ENCODE measurements at places on chromosomes 16 and 17.

DNA sequence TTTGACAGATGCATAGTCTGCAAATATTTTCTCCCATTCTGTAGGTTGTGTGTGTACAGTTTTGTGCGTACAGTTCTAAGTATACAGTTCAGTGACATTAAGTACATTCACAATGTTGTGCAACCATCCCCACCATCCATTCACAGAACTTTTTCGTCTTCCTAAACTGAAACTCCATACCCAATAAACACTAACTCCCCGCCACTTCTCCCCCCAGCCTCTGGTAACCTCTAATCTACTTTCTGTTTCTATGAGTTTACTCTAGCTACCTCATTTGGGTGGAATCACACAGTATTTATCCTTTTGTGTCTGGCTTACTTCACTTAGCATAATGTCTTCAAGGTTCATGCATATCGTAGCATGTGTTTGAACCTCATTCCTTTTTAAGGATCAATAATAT is 14.3 kb downstream of the PIK3R5 start:
- DNase-seq: no peak

DNA sequence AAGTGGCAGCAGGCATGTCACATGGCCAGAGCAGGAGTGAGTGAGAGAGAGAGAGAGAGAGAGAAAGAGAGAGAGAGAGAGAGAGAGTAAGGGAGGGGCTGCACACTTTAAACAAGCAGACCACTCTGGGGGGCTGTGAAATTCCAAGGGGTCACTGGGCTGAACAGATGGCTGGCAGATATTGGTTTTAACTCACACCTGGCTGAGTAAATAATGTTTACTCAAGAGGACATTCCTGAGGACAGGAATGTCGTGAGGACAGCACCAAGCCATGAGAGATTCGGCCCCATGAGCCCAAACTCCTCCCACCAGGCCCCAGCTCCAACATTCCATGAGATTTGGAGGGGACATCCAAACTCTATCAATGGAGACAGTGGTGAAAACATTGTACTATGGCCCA is 269.7 kb downstream of the CBLN1 start:
- no peak for DNase-seq

GRCh38 chr17:5770441-5771270 is 186.3 kb upstream of the NLRP1 start:
- no peak for DNase-seq

DNA sequence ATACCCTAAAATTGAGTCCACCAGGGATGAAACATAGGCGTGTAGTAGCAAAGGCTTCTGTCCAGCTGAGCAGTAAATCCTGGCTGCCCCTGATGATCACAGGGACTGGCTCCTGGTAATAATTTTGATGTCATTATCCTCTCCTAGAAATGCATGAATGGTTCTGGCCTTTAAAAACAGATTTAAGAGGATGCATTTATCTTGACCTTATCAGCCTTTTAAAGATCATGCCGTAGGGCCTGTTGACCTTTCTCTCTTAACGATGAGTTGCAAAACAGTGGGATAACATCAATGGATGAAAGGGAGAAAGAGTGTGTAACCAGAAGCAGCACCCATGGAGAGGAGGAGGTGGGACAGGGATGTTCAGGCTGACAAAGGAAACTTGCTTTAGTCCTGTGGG is 128.5 kb downstream of the CA10 start:
- no peak for DNase-seq

DNA sequence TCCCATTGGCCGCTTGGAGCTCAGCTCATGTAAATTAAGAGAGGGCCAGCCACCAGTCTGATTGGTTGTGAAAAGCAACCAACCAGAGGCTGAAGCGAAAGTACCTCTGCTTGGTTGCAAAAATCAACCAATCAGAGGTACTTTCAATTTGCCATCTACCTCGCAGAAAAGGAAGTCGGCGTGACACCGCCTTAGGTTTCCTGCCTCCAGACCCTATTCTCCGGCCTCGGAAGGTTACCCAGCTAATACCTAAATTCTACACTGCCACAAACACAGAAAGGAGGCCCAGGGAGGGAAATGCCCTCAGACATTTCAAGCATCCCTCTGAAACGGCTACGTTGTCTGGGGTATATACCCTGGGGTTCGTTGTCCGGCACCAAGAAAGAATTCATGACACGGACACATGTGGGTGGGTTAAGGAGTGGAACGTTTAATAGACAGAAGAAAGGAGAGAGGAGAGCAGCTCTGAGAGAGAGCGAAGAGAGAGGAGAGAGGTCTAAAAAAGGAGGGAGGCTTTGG is 481.3 kb downstream of the TMEM114 start:
- no peak for DNase-seq

DNA sequence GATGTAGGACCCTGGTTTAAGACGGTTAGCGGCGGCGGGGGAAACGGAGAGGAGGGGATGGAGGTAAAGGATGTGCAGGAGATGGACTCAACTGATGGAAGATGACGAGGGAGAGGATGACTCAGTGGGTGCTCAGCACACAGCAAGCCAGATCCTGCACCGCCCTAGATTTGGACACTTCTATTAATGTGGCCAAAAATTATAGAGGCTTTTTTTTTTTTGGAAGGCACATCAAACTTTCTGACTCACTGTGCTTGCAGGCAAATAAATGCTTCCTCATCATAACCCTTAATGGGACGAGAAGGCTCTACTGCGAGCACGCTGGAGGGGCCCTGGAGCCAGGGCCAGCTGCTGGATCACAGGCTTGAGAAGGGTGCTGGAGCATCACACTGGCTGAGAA is 36.0 kb downstream of the RTN4RL1 start:
- DNase-seq: no peak

DNA sequence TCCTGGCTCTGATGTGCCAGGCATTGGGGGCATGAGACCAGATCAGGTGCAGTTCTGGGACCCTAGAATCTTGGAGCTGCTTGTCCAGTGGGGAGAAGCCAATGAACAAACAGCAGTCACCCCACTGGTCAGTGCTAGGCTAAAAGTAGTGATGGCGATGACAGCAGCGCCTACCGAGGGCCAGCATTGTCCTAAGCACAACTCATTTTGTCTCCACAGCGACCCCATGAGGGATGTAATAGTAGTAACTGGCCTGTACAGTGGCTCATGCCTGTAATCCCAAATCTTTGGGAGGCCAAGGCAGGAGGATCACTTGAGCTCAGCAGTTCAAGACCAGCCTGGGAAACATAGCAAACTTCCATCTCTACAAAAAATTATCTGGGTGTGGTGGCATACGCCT is 6.2 kb downstream of the SMCR8 start:
- no peak for DNase-seq

DNA sequence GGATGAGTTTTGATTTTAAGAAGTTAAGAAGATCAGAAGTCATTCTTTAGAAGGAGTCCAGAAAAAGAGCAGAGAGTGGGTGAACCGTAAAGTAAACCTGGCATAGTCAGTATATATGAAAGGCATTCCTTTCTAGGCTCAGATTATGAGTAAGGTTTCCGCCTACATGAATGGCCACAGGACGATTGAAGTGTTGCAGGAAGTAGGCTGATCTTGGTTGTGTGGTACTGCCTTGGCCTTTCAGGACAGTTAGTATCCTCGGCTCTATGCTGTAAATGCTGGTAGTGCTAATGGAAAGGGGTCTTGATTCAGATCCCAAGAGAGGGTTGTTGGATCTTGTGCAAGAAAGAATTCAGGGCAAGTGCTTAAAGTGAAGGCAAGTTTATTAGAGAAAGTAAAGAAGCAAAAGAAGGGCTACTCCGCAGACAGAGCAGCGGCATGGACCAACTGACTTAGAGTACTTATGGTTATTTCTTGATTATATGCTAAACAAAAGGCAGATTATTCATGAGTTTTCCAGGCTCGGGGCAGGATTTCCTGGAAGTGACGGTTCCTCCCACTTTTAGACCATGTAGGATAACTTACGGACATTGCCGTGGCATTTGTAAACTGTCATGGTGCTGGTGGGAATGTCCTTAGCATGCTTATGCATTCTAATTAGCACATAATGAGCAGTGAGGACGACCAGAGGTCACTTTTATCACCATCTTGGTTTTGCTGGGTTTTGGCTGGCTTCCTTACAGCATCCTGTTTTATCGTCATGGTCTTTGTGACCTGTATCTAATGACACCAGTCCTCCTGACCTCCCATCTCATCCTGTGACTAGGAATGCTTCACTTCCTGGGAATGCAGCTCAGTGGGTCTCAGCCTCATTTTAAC is 164.8 kb downstream of the SNX29 start:
- DNase-seq: no peak

GRCh38 chr16:67461600-67462278 is 19.2 kb downstream of the ATP6V0D1 start:
- DNase-seq: no peak

GRCh38 chr17:2990396-2990795 is 73.0 kb downstream of the OR1D5 start:
- DNase-seq: no peak

DNA sequence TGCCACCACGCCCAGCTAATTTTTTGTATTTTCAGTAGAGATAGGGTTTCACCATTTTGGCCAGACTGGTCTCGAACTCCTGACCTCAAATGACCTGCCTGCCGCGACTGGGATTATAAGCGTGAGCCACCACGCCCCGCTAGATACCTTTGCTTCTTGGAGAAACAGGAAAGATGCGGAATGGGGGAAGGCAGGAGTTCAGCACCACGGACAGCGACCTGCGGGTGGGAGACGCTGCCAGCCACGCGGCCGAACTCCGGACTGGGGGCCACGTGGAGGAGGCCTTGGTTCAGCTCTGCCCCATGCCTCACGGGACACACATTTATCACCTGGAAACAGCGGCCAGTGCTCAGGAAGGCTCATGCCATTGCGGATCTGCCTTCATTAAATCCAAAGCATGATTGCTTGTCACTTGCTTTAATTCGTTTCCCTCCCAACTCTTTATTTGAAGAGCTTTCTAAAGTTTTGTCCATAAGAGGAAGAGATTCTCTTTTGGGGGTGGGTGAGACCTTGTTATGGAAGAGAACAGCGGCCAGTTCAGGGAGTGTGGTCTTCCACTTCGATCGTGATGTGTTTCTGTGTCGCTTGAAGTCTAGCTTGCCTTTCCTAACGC is 219.9 kb downstream of the ENGASE start:
- peak; percentile 35 for DNase-seq

GRCh38 chr16:10827691-10828341 is 9.2 kb upstream of the TVP23A start:
- no peak for DNase-seq

DNA sequence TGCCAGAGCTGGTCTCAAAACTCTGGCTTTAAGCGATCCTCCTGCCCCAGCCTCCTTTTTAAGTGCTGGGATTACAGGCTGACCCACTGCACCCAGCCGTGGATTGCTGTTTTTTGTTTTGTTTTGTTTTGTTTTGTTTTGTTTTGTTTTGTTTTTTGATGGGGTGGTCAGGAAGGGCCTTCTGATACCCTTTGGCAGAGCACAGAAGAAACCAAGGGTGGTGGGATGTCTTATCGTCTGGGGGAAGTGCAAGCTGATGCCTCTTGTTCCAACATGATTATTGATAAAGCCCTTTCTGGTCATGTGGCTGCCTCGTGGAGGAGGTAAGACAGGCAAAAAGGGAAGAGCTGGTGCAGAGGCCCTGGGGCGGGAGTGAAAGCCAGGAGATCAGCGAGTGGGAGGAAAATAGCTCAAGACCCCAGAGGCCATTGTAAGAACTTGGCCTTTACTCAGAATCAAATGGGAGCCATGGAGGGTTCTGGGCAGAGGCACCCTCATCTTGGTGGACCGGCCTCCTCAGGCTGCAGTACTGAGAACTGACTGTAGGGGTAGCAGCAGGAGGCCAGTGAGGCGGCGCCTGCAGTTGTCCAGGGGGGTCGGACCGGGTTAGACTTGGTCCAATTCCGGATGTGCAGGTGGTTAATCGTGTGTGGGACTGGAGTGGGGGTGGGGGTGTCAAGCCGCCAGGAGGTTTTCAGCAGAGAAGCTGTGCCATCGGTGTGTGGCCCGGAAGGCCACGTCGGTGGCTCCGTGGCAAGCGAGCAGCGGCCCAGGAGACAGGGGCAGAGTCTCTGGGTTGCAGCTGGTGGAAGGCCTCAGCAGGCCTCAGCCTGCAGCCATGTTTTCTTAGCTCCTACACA is 84.4 kb upstream of the GSE1 start:
- DNase-seq: no peak

- DNase-seq: no peak
Measured at GRCh38 chr17:33623841-33624240, 330.7 kb upstream of the ASIC2 start.

GRCh38 chr16:2023092-2024031 is 3.3 kb upstream of the NHERF2 start:
- DNase-seq: peak; percentile 90

DNA sequence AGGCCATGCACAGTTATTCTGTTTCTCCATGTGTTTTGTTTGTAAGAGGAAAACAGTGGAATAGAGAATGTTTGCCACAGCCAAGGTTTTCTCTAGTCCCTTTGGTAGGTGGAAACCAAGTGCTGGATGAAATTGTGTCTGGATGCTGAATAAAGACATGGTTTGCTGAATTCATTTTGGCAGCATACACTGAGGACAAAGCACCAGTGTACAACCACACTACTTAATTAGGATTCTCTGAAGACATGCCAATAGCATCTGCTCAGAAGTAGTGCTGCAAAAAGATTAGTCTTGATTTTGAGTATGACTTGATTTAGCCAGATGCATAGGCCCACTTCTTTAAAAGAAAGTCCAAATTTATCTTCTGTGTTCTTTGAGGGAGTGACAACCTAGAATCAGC is 230.5 kb upstream of the CACNG5 start:
- no peak for DNase-seq

DNA sequence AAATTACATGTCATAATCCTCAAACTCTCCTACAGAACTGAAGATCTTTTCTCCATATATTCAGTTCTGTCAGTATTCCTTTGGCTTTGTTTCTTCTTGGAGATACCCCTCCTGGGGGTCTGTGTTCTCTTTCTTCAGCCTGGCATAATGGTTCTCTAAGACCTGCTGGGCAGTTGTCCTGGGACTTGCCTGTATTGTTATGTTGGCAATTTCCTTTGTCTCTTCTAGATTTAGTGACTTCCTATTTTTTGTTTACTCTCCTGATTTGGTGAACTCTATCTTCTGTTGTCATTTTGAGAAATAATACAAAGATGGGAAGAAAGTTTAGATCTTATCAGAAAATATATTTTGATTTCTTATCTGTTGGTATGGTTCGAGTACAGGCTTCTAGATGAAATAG is 127.8 kb downstream of the GOSR1 start:
- no peak for DNase-seq

DNA sequence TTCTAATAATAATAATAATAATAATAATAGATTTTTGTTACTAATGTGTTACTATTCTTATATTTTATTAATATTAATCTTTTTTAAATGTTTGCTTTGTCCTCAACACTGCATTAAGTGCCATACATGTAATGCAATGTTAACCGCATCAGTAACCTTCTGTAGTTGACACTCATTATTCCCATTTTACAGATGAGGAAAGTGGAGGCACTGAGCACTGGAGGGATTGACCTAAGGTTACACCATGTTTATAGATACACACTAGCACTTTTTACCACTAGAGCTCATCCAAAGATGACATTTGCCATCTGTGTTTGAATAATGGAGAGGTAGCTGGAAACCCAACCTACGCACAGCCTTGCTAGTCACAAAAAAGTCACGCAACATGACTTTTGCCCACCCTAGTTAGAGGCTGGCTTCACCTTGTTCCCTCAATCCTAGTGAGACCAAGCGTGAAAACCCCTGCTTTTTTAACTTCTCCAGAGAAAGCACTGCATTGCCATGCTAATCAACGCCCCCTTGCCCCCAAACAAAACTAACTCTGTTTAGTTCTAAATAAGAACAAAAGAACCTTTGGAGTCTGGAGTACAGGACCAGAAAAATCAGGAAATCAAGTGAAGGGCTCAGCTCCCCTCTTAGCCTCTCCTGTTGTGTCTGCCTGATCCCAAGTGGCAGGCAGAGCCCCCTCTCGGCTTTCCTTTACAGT is 2.3 kb downstream of the ARSG start:
- DNase-seq: no peak

Data from activated T-helper 2 cell treated with anti-CD3 and anti-CD28 coated beads, Interferon-gamma antibody, Interleukin-2, Interleukin-4, amounts not matched to agents 10 μg/mL and 5 μg/mL and 100 μg/mL, durations not matched to agents 14 hours and 24 hours and 36 hours (primary cell).